ENCODE measurements at places on chromosomes 13 and 19. TPM values are rescaled to one million over a fixed set of nuclear protein-coding genes. Genes with fewer than 3 reads are reported as not detected.

- no peak for DNase-seq
These were observed 390.1 kb downstream of the TDRD3 start for GRCh38 chr13:60787083-60787482.

DNA sequence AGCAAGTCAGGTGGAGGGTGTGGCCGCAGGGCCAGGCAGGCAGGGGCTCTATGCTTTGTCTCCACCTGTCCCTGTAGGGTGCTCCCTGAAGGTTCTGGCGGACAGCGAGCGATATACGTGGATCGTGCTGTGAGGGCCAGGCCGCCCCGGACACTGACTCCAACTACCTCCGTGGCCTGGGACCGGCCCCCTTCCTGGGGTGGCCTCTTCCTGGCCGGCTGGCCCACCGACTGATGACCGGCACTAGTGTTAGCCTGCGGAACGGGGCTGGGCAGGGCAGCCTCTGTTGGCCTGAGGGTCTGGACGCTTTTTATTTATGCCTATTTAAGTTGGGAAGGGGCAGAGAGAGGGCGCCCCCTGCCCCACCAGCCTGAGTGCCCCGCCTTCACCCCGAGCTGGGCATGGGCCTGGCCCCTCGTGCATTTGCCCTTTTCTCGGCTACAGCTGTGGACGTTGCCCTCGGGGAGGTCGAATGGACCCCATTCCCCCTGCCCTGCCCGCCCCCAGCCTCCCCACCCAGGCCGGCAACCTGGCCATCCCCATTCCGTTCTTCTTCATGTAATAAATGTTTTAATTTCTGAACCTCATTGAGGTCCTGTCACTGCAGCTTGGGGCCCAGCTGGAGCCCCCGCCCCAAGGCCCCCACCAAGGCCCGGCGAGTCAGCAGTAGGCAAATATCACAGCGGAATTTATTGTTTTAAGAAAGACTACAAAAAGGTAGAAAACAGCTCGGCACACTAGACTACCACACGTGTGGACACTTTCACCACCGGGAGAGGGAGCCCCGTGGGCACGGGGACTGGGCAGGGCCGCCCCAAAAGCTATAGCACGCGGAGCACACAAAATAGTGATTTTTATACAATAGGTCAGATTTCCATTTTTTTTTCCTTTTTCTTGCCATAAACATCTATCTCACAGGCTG is 8.8 kb downstream of the DCAF15 start:
- no peak for DNase-seq

The TEX29 gene
- total RNA-seq: 0.41 TPM

DNA sequence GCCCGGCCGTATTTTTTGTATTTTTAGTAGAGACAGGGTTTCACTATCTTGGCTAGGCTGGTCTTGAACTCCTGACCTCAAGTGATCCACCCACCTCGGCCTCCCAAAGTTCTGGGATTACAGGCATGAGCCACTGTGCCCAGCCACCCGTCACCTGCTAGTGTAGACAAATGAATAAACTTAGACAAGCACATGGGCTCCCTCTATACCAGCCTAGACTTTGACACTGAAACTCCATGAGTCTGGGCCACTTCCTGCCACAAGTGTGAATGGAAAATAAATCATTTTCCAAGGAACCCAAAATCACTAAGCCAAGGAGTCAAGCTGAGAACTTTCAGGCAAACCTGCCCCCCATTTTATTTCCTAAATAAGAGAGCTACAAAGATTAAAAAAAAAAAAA is 27.0 kb upstream of the TPT1 start:
- DNase-seq: no peak

DNA sequence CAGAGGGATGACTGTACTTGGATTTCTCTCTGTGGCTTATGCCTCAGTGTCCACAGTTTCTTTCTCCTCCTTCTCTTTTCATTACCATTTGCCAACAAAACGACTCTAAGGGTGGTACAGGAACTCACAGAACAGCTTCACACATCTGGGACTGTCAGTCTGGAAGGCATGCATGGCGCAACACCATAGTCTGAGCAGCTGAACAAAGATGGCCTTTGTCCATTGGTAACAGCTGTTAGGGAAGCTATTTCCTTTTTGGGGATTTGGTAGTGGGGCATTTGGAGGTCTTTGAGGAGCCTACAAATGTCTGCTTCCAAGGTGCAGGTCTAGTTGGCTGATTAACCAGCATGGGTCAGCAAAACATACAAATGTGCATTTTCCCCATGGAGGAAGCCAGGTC is 81.4 kb upstream of the PCDH8 start:
- no peak for DNase-seq

All from mesothelial cell of epicardium (in vitro differentiated cells).